ENCODE measurements at places on chromosomes 5 and 9. TPM values are rescaled to one million over a fixed set of nuclear protein-coding genes. Genes with fewer than 3 reads are reported as not detected.

Gene GRAMD2B
- 14.9 TPM for total RNA-seq

Gene NEUROG1
- not detected for total RNA-seq

Gene BTNL3
- not detected for total RNA-seq

Gene GRXCR2
- not detected for total RNA-seq

GRCh38 chr9:14768405-14769229, 46.1 kb upstream of the CER1 start:
- peak; percentile 81 for DNase-seq

GRCh38 chr9:5835808-5836207, 2.9 kb upstream of the ERMP1 start:
- no peak for DNase-seq

GRCh38 chr9:8429768-8430167, 630.2 kb upstream of the DMAC1 start:
- DNase-seq: no peak

GRCh38 chr5:139808481-139809330, 13.1 kb downstream of the PSD2 start:
- DNase-seq: peak; percentile 78

DNA sequence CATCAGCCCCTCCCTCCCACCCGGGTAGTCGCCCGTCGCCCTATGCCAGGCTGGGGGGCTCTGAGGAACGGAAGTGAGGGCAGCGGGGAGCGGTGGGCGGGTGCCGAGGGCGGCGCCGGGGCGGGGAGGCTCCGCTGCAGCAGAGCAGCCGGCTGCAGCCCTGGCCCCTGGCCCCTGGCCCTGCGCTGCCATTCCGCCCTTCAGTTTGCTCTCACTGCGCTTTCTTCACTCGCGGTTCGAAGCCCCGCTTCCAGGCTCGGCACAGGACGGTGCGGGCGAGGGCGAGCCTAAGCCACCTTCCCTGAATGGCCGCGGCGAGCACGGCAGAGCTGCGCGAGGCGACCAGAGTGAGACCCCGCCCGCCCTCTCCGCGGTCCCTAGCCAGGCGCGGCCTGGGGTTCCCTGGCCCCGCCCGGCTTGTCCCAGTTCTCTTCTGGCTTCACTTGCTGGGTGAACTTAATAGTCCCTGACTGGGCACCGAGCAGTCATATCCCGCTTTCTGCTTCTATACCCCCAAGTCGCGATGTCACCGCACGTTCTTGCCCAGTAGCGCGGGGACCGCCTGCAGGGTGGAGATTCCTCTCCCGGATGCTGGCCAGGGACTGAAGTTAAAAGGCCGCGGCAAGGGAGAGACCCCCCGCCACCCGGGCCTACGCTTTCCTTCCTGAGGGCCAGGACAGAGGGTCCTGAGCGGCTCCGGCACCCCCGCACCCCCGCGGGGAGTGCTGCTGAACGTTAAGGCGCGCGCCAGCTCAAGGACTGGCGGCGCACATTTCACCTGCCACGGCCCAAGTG, 623 bp upstream of the TRIM36 start:
- peak; percentile 73 for DNase-seq

All from GM23338 (cell line).